ENCODE measurements at places on chromosomes 11 and 22.

- DNase-seq: no peak
These were observed 77.9 kb upstream of the ALX4 start for GRCh38 chr11:44387825-44388224.

GRCh38 chr22:29346659-29347058, 31.2 kb upstream of the RASL10A start:
- DNase-seq: no peak

DNA sequence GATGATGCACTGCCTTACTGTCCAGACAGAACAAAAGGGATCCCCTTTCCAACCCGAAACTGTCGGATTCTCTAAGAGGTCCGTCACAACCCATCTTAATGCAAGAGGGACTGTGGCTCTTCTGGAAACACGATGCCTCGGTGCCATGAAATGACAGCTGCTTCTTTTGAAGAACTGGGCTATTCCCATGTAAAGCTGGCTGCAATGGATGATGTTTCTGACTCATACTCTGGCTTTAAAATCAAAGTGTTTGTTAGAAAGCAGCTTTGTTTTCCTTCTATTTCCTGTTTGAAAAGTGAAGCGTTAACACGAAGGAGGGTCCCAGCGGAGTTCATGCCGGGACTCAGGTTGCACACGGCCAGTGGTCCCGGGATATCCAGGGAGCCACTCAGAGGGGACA, 3.1 kb downstream of the TP53AIP1 start:
- no peak for DNase-seq

DNA sequence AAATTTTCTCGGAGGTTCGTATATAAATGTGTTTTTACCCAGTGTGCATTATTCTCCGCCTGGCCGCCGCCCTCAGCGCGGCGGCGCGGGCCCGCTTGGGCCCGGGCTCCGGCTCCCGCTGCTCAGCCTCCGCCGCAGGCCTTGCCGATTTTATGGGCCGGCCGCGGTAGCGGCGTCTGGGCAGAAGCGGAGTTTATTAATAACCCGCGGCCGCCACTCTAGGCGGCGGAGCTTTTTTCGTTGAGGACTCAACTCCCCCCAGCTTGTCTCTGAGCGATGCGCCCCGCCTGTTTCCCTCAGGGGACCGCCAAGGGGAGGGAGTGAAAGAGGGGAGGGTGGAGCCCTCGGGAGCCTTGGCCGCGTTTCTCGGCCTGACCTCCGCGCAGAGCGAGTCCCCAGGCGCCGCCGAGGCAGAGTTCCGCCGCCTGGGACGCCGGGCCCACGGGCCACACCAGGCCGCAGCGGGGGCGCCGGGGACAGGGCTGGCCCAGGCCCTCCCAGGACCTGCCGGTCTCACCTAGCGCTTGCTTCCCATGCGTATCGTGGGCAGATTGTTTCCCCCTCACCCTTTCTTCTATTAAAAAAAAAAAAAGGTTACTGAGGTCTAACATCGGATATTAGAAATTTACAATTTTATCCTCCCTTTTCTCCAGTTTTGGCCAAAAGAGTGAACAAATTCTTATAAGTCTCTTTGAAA, 399 bp downstream of the ZNF143 start:
- peak; percentile 27 for DNase-seq

- DNase-seq: no peak
These were observed 563.9 kb upstream of the B3GAT1 start for GRCh38 chr11:134975866-134976376.

DNA sequence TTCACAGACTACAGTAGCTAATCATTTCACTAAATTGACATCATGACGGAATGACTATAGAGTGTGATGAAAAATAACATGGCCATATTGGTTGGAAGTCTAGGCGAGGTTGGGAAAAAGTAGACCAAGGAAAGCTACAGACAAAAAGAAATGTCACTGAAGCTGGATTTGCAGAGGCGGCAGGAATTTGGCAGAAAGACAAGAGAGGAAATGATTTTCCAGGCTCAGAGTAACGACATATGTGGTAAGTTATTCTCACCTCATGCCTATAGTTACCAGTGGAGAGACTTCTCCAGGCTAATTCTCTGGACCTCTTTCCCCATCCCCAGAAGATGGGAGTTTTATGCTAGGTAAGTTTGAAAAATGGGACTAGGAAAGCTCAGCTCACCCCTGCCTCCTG, 1005.8 kb upstream of the CCDC90B start:
- DNase-seq: no peak

- DNase-seq: no peak
These were observed 5.1 kb upstream of the CHST1 start for GRCh38 chr11:45670386-45671135.

- DNase-seq: no peak
These were observed 42.4 kb upstream of the TH start for GRCh38 chr11:2213890-2214526.

DNA sequence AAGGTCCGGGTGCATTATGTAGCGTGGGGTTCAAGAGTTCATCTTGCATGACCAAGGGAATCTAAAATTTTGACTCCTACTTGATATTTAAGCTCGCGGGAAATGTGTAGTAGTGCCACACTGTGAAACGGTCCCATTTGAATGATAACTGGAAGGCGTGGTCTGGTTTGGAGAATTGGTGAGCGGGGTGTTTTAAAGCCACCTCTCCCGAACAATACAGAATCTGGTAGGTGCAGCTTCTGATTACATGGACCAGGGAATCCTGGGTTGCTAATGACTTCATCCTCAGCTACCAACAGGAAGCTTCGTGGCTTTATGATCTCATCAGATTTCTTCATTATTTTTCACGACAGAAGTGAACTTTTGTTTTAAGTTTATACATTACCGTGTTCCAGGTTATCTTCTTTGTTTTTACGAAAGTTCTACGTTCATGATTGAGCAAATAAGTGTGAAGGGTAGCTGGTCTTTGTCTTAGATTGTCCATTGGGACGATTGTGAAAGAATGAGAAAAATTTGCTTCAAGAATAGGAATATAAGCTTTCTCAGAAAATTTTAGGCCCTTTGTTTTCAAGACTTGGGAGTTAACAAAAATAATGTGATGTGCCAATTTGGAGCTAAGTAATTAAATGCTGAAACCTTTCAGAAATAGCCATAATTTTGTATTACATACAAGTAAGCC, 1.7 kb downstream of the QSER1 start:
- DNase-seq: peak; percentile 51

DNA sequence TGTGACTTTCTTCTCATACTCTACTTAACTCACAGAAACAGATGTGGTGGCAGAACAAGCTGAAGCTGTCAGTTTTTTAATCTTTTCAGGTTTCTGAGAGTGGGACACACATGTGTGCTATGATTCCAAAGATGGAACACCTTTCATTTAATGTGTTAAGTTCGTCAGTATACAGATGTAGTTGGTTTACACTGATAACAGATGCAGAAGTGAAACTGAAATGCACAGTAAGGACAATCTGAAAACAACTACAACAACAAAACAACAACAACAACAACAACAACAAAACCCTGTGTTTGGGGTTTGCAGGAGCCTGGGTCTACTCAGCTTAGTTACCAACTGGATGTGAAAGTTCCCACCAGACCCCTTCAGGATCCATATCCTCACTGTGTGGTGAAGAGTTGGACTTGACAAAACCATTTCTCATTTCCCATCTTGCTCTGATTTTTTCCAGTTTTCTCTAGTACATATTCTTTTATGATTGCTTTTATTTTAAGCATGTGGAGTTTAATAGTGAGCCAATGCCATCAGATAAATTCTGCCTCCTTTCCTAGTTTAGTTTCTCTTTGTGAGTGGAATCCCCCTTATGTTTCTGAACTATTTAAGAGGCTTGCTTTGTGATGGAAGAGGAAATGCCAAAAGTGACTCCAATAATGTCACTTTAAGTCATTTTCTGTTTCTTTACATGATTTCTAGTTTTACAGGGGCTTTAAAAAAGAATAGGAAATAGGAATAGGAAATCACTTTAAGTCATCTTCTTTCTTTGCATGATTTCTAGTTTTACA, 47.8 kb downstream of the ARHGAP42 start:
- DNase-seq: no peak

GRCh38 chr11:103364687-103365086, 255.5 kb downstream of the DYNC2H1 start:
- no peak for DNase-seq

DNA sequence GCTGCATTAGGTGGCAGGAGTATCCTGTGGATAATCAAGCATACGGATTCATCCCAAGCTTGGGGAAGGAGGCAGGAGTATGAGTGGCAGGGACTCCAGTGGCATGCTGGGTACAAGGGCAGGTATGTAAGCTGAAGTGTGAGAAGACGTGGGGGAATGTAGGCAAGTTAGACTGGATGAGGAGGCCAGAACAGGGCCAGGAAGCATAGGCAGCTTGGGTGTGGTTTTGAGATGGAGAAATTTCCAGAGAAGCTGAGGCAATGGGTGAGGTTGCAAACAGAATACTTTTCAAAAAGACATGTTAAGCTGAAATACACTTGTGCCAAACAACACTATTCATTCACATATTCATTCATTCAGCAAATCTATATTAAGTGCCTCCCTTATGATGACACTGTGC, 43.1 kb upstream of the AMOTL1 start:
- no peak for DNase-seq

- DNase-seq: no peak
These were observed 140.7 kb upstream of the CTSC start for GRCh38 chr11:88478136-88478815.

DNA sequence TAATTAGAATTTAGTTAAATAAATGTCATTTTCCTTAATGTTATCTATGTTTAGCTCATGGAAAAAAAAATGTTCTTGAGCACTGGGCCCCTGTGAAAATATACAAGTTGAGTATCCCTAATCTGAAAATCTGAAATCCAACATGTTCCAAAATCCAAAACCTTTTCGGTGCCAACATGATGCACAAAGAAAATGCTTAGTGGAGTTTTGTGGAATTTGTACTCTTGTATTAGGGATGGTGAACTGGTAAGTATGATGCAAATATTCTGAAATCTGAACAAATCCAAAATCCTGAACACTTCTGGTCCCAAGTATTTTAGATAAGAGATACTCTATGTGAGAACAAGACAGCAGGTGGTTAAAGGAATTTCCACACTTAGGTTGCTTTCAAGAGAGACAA, 44.5 kb downstream of the TCP11L1 start:
- no peak for DNase-seq

Measured in glomerular endothelial cell (primary cell).